ENCODE measurements at places on chromosomes 2 and 18. TPM values are rescaled to one million over a fixed set of nuclear protein-coding genes. Genes with fewer than 3 reads are reported as not detected.

DNA sequence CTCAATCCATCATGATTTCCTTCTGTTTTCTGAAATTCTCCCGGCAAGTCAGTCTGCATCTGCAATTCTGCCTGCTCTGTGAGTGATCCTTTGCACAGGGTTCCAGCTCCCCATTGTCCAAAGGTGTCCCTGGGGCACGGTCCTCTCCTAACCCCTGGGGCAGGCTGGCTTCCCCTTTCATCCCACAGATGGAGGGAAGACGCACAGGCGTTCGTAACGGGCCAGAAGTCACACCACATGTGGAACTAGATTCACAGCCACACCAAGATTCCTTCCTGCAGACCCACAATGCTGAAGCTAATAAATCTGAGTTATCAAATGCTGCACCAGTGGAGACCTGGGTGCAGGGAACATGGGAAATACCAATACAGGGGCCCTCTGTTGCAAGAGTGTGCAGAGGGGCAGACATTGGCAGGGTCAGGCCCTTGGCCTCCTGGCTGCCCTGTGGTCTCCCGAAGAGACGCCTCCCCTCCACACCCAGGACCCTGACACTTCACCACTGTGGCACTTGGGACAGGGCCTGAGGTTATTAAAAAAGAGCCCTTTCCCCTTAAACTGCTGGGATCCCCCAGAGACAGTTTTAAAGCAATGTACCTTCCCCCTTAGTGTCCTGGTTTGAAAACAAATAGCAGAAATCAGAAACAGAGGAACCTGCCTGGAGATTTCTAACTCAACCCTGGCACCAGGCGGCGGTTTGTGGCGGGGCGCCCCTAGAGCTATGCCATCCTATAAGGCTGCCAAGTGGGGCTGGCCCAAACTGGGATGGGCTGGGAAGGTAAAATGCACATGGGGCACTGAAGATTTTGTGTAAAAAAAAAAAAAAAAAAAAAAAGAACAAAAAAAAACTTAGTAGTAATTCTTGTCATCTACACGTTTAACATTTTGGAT lies 15.4 kb downstream of the ZNF516 start:
- no peak for DNase-seq

GRCh38 chr2:215522237-215522636 lies 86.4 kb upstream of the FN1 start:
- DNase-seq, result no peak

GRCh38 chr2:127100251-127101047 lies 6.5 kb downstream of the BIN1 start:
- peak; percentile 97 for DNase-seq

DNA sequence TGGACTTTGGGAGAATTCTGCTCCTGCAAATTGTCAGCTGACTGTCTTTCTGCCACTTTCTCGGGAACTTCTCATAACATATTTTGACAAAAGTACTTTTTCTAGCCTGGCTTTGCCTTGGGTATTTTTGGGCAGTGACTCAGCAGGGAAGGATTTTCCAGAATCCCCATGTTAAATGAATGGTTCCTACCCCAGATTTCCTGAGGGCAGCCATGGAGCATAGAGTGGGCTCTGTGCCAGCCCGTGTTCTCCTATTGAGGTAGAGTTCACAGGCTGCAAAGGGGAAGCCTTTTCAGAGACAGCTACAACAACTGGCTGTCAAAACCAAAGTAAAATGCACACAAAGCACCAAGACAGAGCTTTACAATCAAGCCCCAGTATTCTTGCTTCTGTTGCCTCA lies 59.8 kb downstream of the BMP10 start:
- no peak for DNase-seq

GRCh38 chr2:130933501-130933900 lies 96.8 kb downstream of the ARHGEF4 start:
- DNase-seq, result no peak

- DNase-seq, result no peak
These were observed 879.8 kb downstream of the SOCS6 start for GRCh38 chr18:71168557-71169145.

DNA sequence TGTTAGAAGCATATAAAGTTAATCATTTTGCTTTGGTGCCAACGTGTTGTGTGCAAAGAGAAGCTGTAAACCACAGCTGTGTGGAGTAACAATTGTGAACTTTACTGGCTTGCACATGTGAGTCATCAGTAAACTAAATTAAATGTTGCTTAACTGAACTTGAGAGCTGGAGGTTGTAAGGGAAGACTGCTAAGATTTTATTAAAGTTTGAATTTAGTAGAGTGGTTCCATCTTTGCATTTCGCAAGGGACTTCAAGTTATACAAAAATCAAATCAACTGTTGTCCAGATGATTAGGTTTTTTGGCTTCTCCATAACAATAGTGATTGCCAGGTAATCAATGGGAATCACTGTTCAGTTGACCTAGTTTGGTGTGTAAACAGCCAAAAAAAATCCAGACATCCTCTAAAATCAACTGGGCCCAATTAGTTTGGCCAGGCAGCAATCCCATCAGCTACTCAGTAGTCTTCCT lies 247.4 kb downstream of the MYO3B start:
- no peak for DNase-seq

DNA sequence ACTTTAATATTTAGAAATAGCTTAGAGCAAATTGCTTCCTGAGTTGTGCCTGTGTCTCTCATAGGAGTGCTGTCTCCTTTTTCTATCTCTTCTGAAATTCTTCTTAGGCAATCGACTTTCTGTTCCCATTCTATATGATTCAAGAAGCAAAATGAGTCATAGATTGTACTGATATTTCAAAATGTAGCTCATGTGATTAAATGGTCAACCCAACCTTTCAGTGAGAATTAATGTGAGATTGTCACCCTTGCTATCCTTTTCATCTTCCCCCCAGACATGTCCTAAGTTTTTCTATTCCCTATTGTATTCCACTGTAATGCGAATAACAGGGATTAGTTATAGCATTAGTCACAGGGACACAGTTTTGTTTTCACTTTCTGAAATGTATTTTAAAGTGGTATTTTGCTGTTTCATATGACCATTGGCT lies 413.6 kb downstream of the THSD7B start:
- DNase-seq, result peak; percentile 51

GRCh38 chr2:30195016-30195415 lies 36.3 kb upstream of the LBH start:
- no peak for DNase-seq

DNA sequence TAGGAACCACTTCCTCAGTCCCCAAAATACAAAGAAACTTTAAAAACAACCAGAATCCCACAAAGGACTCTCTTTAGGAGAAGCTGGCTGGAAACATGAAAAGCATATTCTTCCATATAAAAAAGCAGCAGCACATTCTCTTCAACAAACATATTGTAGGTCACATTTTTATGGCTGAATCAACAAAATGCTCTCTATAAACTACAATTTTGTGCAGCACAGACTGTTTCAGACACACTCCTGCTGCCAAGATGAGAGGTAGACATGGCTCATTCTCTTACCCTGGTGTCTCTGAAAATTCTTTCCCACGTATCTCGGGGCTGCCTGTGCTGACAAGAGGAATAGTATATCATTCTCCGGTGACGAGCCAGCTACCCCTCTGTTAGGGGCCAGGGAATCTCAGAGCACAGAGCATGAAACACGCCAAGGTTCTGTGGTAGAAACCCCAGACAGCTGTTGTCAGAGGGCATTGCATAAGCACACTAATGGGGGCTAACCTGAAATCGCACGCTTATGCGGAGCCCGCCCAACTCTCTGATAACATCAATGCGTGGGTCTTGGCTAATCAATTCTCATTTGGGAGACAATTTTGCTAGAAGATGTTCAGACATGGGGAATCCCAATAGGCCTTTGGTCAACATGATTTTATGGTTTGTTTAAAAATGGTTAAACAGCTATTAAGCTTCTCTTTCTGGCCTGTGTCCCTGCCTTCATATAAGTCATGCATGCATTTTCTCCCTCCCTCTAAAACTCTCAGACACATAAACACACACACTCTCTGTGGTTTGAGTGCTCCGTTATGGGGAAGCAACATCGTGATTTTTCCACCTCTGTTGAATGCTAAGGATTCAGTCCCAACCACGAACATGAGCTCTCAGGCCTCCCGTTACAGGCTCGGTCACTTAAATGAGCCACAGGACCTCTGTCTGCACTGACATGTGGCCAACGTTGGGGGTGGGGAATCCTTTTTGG lies 177.5 kb downstream of the INO80D start:
- peak; percentile 25 for DNase-seq

DNA sequence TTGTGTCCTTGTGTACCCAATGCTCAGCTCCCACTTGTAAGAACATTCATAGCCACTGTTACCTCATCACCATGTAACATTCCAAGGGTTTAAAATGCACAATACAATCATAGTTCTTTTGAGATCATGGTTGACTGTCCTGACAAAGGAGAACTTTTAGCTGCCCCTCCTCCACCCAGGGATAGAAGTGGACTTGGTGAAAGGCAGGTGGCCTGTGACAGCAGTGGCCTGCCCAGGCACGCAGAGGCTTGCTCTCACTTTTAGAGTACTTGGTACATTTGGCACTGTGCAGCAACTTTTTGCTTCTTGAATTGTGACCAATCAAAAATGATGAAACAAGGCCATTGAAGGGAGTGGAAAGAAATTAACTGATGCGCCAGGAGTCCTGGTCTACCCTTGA lies 108.7 kb downstream of the ANKRD44 start:
- no peak for DNase-seq

GRCh38 chr2:238024986-238025385 lies 35.8 kb upstream of the SCLY start:
- peak; percentile 93 for DNase-seq

DNA sequence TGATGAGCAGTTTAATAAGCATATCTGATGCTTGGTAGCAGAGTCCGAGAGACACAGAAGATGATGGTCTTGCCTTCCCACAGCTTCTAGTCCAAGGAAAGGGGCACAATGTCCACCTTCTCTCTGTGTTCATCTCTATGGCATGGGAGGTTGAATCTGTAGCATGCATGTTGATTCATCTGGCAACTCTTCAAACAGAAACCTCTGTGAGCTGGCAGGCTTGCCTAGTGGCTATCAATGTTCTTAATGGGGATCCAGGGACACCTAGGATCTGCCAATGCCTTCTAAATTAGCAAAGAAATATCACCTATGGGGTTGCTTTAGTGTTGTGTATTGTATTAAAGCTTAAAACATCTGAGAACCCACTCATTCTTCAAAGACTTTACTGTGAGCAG lies 170.8 kb downstream of the INO80D start:
- DNase-seq, result no peak

GRCh38 chr2:151417650-151418049 lies 7.9 kb downstream of the RIF1 start:
- DNase-seq, result no peak

GRCh38 chr2:128360711-128361110 lies 42.0 kb upstream of the HS6ST1 start:
- no peak for DNase-seq

DNA sequence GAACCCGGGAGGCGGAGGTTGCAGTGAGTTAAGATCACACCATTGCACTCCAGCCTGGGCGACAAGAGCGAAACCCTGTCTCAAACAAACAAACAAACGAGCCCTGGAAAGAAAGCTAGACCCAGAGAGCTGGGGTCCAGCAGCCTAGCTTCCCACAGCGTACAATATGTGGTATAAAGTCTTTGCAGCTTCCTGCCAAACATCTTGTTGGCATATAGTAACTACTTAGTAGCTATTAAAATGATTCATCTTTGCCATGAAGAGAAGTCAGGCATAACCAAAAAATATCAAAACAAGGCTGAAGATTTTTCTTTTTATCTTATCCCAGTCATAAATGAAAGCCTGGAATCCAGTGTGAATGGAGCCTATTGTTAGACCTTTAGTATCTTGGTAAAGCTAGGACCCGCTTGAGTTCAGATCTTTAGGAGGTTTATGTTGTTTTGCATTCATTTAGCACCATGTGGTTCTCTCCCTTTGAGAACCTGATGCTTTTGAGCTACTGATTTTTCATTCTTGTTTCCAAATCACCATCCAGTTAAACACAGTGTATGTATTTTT lies 139.7 kb upstream of the NOSTRIN start:
- peak; percentile 50 for DNase-seq

- DNase-seq, result no peak
These were observed 600.1 kb upstream of the ZNF804A start for GRCh38 chr2:183998041-183998796.

GRCh38 chr2:134522496-134523455 lies 196.0 kb downstream of the TMEM163 start:
- DNase-seq, result no peak

GRCh38 chr2:239026711-239027361 lies 179.0 kb downstream of the TWIST2 start:
- DNase-seq, result peak; percentile 69

DNA sequence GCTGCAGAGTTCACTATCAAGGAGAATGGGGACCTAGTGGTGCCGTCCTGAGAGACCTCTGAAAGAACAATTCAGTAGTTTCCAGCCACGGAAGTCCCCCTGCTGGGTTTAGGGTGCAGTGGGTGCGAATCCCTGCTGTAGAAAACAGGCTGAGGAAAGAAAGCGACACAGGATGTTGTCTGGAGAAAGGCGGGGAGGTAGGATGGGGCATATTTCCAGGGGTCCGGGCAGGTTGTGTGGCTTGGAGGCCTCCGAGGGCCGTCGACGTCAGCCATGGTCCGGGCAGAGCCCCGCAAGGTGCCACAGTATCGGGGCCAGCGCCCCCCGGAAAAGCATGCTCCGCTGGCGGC lies 807 bp upstream of the CREB1 start:
- no peak for DNase-seq

DNA sequence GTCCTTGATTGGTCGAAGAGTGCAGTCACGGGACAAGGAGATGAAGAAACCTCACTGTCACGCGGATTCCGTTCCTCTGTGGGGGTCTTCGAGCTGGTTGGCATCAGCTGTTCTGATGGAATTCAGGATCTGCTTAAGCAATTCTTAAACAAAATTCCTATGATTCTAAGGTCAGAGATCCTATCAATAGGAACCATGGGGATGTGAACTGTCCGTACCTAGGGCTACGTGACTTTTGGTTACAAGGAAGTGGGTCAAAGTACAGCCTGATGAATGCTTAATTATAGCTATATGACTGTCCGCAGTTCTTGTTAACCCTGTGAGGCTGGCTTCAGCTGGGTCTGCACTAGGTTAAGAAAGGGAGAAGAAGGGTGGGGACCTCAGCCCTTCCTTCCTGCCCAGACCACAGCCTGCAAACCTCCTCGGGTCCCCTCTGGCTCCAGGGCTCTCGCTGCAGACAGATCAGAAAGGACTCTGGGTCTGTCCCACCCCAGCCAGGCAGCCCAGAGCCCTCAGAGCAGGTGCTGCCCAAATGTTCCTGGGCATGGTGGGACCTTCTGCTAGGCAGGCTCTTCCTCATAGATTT lies 44.2 kb upstream of the TAF1B start:
- peak; percentile 52 for DNase-seq

DNA sequence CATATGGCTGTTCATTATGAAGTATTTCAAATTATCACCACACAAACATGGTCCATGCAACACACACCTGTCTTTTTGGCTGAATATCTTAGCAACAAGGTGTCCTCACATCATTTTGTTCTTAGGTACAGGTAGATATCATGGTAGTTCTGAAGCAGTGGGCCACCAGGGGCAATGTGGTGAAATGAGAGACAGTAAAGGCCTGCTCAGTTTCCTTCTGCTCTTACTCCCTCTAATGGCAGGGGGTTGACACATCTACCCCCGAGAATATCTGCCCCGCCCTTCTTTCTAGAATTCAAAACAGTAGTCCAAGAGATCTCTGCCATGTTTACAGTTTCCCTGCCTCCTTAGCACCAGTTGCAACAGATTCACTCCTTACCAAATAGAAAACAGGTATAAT lies 147.0 kb upstream of the KLHL14 start:
- no peak for DNase-seq

NT5C1B gene
- total RNA-seq, result not detected

GKN2 gene
- total RNA-seq, result not detected

TNFAIP6 gene
- total RNA-seq, result 43.1 TPM

VSNL1 gene
- total RNA-seq, result 0.36 TPM

DSEL gene
- 157 TPM for total RNA-seq

INPP5D gene
- total RNA-seq, result under 0.01 TPM

MSGN1 gene
- total RNA-seq, result not detected

NCKAP1 gene
- total RNA-seq, result 209 TPM

VIT gene
- 31.1 TPM for total RNA-seq

RAD51AP2 gene
- not detected for total RNA-seq

SLC11A1 gene
- total RNA-seq, result 0.29 TPM
